ENCODE measurements at places on chromosomes 7 and 10. TPM values are rescaled to one million over a fixed set of nuclear protein-coding genes. Genes with fewer than 3 reads are reported as not detected.

Gene CYP2C9
- 0.35 TPM for polyA plus RNA-seq

Gene COMMD3
- polyA plus RNA-seq: 97.5 TPM

Gene RGS10
- polyA plus RNA-seq: 16.9 TPM

Gene COL1A2
- polyA plus RNA-seq: 1,142 TPM

Gene H2BK1
- polyA plus RNA-seq: not detected

Gene SRRM3
- polyA plus RNA-seq: 0.60 TPM

Gene HACD1
- polyA plus RNA-seq: 30.2 TPM

GRCh38 chr7:111004310-111004901, 86.5 kb upstream of the LRRN3 start:
- no peak for DNase-seq

DNA sequence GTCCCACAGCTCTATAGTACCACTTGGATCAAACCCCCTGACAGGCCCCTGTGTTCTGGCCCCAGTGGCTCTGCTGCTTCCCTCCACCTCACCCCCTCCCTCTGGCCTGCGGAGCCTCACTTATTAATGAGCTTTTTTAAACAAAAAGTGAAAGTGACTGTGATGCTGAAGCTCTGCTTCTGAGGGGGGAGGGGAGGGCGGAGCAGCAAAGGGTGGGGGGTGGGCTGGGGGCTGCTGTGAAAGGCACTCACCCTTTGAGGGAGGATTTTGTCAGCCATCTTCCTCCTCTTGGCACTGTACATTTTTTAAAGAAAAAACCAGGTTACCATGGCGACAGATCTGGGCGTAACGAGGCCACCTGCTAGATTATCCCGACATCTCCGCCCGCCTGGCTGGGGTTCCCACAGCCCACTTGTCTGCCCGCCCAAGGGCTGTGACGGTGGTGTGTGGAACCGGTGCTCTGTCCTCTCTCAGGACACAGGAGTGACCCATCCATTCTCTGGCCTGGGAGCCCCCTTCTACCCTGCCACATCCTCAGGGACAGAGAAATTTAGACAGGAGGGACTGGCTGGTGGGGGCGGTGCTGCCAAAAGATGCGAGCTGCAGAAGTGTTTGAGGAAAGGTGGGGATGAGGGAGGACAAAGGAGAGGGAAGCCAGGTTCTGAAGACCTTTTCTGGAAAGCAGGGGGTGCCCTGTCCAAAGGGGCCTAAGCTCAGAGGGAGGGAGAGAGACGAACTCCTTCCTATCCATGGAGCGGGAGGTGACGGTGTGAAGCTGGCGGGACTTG, 4.9 kb downstream of the SMARCD3 start:
- DNase-seq: no peak

- no peak for DNase-seq
Observed at GRCh38 chr10:1323951-1324350, 267.8 kb downstream of the WDR37 start.

DNA sequence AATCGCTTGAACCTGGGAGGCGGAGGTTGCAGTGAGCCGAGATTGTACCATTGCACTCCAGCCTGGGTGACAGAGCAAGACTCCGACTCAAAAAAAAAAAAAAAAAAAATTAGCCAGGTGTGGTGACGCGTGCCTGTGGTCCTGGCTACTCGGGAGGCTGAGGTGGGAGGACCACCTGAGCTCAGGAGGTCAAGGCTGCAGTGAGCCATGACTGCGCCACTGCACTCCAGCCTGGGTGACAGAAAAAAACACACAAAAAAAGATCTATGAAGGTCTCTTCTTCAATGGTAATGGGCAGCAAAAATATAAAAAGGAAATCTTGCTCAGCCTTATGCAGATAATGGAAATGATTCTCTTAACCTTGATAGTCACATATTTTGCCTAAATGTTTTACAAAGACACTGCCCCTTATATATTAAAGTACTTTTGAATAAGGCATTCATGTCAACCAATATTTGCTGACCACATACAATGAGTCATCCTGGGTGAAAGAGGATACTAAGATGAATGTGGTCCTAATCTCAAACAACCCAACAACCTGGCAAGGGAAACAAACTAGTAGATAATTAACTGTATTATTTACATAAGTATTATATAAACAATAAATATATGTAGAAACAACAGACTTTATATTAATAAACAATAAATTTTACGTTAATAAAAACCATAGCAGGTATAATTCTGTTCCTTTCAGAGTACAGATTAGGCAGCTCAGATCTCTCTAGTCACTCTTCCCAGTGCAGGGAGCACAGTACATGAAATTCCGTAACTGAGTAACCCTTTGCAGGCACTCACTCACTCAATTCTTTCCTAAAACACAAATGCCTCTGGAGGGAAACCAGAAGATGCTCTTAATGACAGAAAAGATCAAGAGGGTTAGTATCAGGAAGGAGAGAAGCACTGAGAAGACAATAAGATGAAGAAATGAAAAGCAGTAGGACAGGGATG, 8.1 kb downstream of the TOMM7 start:
- DNase-seq: no peak

DNA sequence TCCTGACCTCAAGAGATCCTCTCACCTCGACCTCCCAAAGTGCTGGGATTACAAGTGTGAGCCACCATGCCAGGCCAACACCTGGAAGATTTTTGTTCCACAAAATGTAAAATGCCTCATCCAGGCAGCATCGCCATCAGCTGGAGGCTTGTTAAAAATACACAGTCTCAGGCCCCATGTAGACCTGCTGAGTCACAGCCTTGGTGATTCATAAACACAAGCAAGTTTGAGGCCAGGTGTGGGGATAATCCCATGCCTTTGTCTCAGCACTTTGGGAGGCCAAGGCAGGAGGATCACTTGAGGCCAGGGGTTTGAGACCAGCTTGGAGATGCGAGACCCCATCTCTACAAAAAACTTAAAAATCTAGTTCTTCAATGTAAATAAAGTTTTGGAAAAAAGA, 49.1 kb upstream of the FOXK1 start:
- DNase-seq: no peak

DNA sequence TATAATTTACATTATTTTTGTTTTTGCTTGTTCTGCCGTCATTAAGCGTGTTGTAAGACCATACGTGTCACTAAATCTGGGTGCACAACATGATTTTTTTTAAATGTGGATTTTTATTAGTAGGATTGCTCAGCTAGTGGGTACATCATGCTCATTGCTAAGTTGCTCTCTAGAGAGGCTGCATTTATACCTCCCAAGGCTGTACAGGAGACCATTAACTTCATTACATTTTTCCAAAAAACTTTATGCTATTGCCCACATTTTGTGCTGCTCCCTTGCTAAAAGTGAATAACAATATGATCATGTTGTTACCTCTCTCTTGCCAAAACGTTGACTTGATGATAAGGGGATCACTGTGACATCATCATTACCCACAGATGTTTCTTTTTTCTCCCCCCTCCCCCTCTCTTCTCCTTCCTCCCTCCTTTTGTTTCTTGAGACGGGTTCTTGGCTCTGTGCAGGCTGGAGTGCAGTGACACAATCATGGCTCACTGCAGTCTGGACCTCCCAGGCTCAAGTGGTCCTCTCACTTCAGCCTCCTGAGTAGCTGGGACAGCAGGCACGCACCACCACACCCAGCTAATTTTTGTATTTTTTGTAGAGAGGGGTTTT, 65.1 kb downstream of the BMPR1A start:
- DNase-seq: peak; percentile 16

DNA sequence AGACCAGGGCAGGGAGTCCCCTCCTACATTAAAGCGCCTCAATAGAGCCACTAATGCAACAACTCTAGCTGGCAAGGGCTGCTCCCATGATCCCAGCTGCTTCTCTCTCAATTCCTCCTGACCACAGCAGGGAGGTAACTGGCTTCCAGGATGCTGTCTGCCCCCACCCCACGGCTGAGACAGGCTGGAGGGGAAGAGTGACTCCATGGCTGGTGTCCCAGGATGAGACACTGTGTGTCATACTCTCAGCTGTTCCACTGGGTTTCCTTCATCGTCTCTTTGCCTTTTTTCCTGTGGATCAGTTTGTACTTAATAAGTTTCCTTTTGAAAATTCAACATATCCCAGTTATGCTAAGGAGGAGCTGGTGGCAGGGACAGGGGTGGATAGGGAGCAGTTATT, 27.7 kb upstream of the MYH16 start:
- DNase-seq: no peak

GRCh38 chr7:3495530-3495929, 194.5 kb downstream of the SDK1 start:
- no peak for DNase-seq

GRCh38 chr7:118350260-118350659, 125.8 kb downstream of the ANKRD7 start:
- no peak for DNase-seq

GRCh38 chr10:22429146-22429545, 83.8 kb downstream of the SPAG6 start:
- no peak for DNase-seq

DNA sequence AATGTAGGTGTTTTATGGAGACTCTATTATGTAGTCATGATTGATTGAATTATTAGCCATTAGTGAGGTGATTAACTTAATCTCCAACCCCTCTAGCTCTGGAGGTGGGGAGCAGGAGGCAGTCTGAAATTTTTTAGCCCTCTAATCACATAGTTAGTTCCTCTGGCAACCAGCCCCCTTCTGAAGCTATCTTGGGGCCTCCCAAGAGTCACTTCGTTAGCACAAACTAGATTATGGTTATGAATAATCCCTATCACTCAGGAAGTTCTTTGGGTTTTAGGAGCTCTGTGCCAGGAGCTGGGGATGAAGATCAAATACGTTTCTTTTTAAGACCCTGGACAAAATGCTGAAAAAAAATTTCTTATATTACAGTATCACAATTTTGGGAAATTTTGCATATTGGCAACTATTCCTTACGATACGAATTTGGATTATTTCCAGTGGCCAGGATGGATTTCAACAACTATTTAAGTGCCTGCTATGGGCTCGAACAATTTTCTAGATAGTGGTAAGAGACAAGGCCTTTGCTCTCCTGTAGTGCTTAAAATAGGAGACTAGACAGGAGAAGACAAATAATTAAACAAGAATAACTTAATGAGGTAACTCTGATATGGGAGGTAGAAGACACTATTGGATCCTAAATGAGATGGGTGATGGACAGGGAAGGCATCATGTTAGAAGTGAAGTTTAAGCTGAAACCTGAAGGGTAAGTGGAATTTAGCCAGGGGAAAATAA, 52.9 kb downstream of the BTAF1 start:
- DNase-seq: no peak

DNA sequence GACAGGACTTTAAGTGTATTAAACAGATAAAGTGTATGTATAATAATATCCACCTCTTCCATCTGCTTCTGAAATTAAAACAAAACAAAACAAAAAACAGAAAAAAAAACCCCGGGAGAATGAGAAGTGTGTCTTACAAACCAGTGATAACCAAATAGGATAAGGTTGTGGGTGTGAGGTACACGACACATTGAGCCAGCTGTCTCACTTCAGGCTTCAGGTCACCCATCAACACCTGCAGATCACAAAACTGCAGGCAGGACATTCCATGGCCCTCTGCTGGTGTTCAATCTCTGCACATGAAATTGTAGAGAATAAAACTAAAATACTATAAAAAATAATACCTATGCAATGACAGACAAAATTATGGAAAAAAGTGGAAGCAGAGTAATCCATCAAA, 339.9 kb downstream of the SFMBT2 start:
- no peak for DNase-seq

- DNase-seq: no peak
Observed at GRCh38 chr10:119642556-119643111, 8.5 kb upstream of the BAG3 start.

- DNase-seq: peak; percentile 12
Observed at GRCh38 chr7:71171476-71171875, 39.5 kb downstream of the GALNT17 start.

DNA sequence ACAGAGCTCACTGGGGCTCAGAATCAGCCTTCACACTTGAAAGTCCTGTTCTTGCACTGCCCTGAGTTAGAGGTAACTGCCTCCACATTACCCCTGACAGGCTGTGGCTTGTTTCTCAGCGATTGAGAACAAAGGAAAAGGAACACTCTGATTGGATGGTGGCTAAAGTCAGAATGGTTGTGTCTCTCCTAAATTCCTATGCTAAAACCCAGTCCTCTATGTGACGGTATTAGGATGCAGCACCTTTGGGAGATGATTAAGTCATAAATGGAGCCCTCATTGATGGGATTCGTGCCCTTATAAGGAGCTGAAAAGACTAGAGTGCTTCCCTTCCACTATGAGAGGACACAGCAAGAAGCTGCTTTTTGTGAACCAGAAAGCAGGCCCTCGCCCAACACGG, 38.9 kb upstream of the DGKI start:
- DNase-seq: no peak

- DNase-seq: no peak
Observed at GRCh38 chr10:131868436-131868835, 32.4 kb upstream of the PPP2R2D start.

DNA sequence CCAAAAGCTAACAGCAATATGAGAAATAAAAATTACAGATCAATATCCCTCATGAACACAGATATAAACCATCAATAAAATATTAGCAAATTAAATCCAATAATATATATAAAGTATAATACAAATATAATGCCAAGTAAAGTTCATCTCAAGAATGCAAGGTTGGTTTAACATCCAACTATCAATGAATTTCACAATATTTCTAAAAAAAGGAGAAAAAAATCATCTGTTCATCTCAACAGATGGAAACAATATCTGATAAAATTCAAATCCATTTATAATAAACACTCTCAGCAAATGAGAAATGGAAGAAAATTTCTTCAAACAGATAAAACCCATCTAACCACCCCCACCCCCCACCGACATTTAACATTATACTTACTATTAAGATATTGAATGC, 86.9 kb downstream of the SIRT1 start:
- DNase-seq: no peak

GRCh38 chr7:151306374-151306773, 35.2 kb upstream of the NUB1 start:
- no peak for DNase-seq

GRCh38 chr7:13577566-13578145, 411.8 kb downstream of the ETV1 start:
- no peak for DNase-seq

DNA sequence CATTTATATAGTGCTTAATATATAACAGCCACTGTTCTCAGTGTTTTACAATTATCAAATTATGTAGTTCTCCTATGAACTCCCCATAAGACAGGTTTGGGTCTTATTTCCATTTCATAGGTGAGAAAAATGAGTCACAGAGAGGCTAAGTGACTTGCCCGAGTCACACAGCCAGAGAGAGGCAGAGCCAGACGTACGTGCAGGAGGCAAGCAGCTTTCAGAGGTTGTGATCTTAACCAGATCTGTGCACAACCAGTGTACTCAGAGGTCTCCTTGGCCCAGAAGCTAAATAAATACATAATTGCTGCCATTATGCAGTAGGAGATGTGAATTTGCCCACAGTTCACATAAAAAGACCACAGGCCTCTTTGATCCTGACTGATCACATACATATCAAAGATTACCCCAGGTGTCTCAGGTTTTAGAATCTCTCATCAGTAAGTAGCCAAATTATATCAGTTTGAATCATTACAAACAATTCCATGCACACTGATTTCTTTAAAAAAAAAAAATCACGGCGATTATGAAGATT, 304.7 kb upstream of the AOAH start:
- DNase-seq: no peak

Measured in right lung (tissue), 10 donors.